CD4-positive, CD25-positive, alpha-beta regulatory T cell (primary cell): ENCODE measurements at places on chromosomes 1 and 21. TPM values are rescaled to one million over a fixed set of nuclear protein-coding genes. Genes with fewer than 3 reads are reported as not detected.

DNA sequence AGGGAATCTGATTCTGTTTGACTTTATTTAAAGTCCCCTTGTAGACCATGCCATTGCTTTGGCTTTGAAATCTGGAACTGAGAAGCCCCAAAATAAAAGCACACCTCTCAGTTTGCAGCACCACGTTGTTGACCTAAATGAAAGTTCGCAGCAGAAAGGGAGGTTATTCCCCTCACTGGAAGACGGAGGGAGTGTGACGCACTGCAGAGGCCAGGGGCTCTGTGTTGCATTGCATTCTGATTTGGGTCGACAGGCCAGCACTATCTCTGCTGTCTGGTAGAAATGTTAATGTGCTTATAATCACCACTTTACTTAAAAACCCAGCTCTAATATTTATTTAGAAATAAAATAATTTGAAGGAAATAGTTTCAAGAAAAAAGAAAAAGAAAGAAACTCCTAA is 675.2 kb upstream of the NR5A2 start:
- no peak for DNase-seq
- H3K4me1 ChIP-seq, result no peaks in the 10 kb centered on the region
- no peaks in the 10 kb centered on the region for H3K36me3 ChIP-seq
- H3K4me3 ChIP-seq, result no peak overlapping the region
- peaks cover 3% of the 10 kb centered on the region for H3K27me3 ChIP-seq
- no peak overlapping the region for H3K27ac ChIP-seq

GRCh38 chr21:24428591-24429199 is 1178.6 kb downstream of the MRPL39 start:
- H3K27ac ChIP-seq, result no peak overlapping the region
- H3K4me1 ChIP-seq, result no peaks in the 10 kb centered on the region
- peak overlapping the region; percentile 83 for H3K4me3 ChIP-seq
- H3K36me3 ChIP-seq, result no peaks in the 10 kb centered on the region
- DNase-seq, result peak; percentile 16
- H3K27me3 ChIP-seq, result no peaks in the 10 kb centered on the region

GRCh38 chr1:72631449-72631848 is 349.1 kb upstream of the NEGR1 start:
- H3K27me3 ChIP-seq, result no peaks in the 10 kb centered on the region
- DNase-seq, result no peak
- no peak overlapping the region for H3K27ac ChIP-seq
- H3K4me1 ChIP-seq, result no peaks in the 10 kb centered on the region
- no peak overlapping the region for H3K4me3 ChIP-seq

DNA sequence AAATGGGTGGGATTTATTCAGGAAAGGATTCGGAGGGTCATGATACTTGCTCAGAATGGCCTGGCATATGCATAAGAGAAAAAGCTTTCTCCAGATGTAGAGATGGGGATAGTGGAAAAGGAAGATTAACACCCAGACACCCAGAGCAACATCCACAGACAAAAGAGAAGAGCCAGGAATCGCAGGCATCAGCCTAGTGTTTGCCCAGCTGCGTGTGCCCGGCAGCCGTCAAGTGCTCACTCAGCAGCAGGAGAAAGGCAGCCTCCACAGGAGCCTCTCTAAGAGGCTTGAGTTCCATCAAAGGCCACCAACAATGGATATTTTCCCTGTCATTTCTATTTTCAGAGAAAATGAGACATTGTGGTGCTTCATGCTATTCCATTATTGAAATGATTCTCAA is 54.7 kb downstream of the NTPCR start:
- no peak overlapping the region for H3K27ac ChIP-seq
- no peak overlapping the region for H3K4me3 ChIP-seq
- peaks cover 12% of the 10 kb centered on the region for H3K36me3 ChIP-seq
- H3K4me1 ChIP-seq, result no peaks in the 10 kb centered on the region
- no peaks in the 10 kb centered on the region for H3K27me3 ChIP-seq

GRCh38 chr1:53460211-53460634 is 1.0 kb downstream of the DMRTB1 start:
- no peaks in the 10 kb centered on the region for H3K36me3 ChIP-seq
- no peaks in the 10 kb centered on the region for H3K27me3 ChIP-seq
- DNase-seq, result no peak
- no peak overlapping the region for H3K27ac ChIP-seq
- H3K4me1 ChIP-seq, result no peaks in the 10 kb centered on the region

DNA sequence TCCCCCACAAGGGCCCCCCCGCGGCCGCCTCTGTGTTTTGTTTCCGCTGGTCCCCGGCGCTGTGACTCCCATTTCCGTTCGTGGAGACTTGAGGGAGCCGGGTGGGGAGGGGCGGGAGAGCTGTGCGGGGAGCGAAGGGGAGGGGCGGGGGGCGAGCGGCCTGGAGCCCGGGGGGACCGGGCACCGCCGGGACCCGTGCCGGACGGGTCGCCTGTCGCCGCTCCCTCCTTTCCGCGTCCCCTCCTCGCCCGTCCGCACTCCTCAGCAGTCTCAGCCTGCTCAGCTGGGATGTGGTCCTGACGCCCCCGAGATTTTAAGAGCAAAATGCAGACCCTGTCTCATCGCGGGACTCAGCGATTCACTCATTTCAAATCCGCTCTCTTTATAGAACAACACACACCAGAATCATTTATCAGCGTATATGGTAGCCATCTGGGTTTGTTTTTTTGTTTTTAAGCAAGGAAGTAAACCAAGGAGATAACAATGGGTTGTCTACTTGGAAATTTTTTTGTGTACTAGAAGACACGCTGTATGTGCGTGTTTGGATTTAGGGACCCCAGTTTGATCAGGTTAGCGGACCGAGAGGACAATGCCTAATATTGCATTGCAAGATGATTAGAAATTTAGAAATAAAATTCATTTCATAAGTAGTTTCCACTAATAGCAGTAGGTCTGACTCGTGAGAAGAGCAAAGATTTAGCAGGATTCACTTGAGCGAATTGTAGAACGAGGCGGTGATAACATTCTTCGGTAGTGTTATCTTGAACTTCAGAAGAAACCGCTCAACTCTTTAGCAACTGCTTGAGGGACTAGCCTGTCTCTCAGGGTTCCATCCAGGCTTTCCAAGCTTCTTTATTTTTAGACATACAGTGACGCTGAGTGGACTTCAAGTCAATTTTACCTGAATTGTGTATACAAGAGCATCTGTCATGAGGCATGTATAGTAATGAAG is 1.1 kb downstream of the GABPA start:
- peak overlapping the region; percentile 94 for H3K27ac ChIP-seq
- H3K4me3 ChIP-seq, result peak overlapping the region; percentile 89
- peaks cover 36% of the 10 kb centered on the region for H3K4me1 ChIP-seq
- no peaks in the 10 kb centered on the region for H3K27me3 ChIP-seq

DNA sequence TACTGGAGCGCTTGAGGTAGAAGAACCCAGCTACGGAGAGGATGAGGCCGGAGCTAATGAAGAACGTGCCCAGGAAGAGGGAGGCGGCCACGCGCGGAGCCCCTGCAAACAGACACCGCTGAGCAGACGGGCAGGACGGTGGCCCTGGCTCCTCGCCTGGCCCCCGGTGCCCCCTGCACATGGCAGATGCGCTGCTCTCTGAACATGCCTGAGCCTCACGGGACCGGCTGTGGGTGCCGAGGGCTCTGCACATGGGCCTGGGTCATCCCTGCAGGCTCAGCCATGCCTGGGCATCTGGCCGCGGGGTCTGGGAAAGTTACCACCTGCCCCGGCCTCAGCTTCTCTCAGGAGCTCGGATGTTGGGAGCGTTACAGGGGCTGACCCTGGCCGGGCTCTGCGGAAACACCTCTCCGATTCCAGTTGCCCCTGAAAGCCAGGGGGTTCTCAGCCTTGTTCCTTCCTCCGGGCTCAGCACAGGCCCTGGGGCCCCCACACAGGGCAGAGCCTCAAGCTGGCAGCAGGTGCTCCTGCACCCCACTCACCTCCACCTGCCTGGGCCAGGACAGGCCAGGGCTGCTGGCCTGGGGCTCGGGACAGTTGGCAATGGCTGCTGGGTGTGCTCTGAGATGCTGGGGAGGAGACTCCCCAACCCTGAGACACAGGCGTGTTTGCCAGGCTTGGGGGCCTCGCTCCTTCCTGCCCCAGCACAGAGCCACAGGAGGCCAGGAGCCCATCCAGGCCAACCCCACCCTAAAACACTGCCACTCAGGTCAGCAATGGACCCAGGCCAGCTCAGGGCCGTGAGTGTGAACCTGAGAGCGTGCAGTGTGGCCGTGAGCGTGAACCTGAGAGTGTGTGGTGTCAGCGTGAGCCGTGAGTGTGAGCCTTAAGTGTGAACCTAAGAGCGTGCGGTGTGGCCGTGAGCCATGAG is 12.1 kb upstream of the RNF223 start:
- H3K27ac ChIP-seq, result no peak overlapping the region
- DNase-seq, result no peak
- H3K36me3 ChIP-seq, result no peaks in the 10 kb centered on the region
- H3K4me3 ChIP-seq, result no peak overlapping the region
- H3K4me1 ChIP-seq, result no peaks in the 10 kb centered on the region

GRHL3 gene
- not detected for total RNA-seq

ABCB10 gene
- 17.1 TPM for total RNA-seq

IBA57 gene
- 17.0 TPM for total RNA-seq

OLFML3 gene
- 0.64 TPM for total RNA-seq

RXFP4 gene
- not detected for total RNA-seq

PRKAB2 gene
- 10.4 TPM for total RNA-seq

NEK2 gene
- total RNA-seq, result 0.81 TPM

ARHGEF16 gene
- total RNA-seq, result not detected
